ENCODE measurements at places on chromosomes 5 and 9. TPM values are rescaled to one million over a fixed set of nuclear protein-coding genes. Genes with fewer than 3 reads are reported as not detected.
A peak's percentile ranks its signal among the peaks of the same experiment; 100 is the strongest.

Gene PPP2R2B
- 0.26 TPM for total RNA-seq

DNA sequence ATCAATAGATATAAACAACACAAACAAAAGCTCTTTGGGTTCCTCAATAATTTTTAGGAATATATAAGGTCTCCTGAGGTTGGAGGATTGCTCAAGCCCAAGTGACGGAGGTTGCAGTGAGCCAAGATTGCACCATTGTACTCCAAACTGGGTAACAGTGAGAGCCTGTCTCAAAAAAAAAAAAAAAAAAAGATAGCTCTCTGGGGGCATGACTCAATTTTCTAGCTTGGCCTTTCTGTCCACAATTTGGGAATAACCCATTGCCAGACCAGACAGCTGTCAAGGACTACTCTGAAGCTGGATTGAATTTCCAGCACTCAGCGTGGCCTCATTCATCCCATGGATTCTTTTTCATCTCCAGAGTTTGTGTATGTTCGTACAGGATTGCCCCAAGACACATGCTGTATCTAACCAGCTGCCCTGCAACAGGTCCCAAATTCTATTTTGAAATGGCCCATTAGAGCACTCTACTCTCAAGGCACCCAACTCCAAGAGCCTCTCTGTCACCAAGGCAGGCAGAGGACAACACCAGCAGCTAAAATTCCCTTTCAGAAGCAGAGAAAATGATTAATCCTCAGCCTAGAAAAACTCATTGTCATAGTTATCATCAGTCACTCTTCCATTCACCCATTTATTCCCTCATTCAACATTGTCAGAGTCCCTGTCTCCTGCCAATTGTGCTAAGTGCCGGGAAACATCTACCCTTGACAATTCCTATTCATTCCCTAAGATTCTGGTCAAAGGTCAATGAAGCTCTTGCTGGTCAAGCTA lies 8.7 kb downstream of the FAM193B start:
- DNase-seq, result peak; percentile 31
- H3K27ac ChIP-seq, result no peak overlapping the region
- H3K4me3 ChIP-seq, result no peak overlapping the region
- no peaks in the 10 kb centered on the region for H3K27me3 ChIP-seq
- H3K4me1 ChIP-seq, result peaks cover 46% of the 10 kb centered on the region
- H3K36me3 ChIP-seq, result no peaks in the 10 kb centered on the region

DNA sequence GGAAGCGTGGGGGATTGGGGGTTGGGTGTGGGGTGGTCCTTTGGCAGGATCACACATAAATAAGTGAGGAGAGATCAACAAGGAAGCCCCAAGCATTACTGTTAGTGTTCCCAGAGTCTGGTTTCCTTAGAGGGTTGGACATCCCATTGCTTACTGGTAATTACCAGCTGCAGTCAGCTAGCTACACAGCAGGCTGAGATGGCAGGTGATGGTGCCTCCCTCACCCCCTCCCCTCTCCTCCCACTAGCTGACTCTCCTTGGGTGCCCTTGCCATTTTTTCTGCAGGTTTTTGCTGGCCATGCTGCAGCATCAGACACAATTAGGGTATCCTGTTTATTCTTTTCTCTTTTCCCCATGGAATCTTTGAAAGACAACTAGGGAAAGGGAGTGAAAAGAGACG lies 107.5 kb upstream of the TLR4 start:
- H3K27ac ChIP-seq, result no peak overlapping the region
- no peaks in the 10 kb centered on the region for H3K36me3 ChIP-seq
- no peaks in the 10 kb centered on the region for H3K4me1 ChIP-seq
- no peaks in the 10 kb centered on the region for H3K27me3 ChIP-seq
- no peak overlapping the region for H3K4me3 ChIP-seq

DNA sequence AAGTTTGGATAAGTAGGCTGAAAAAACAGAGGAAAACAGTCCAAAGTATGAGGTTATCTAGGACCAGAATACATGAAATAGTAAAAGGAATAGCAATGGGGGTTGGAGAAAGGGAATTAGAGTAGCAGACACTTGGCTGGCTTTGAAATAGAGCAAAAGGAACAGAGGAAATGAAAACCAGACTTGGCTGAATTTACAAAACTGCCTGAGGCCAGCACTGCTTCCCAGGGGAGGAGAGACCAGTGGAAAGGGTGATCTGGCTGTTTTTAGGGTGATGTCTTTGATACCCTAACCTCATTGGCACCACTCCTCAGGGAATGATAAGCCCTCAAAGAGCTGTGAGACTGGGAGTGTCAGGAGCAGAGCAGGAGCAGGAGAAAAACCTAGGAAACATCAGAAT lies 413.4 kb upstream of the SLC30A5 start:
- H3K27me3 ChIP-seq, result no peaks in the 10 kb centered on the region
- H3K4me3 ChIP-seq, result no peak overlapping the region

Gene RELL2
- total RNA-seq, result 2.9 TPM

DNA sequence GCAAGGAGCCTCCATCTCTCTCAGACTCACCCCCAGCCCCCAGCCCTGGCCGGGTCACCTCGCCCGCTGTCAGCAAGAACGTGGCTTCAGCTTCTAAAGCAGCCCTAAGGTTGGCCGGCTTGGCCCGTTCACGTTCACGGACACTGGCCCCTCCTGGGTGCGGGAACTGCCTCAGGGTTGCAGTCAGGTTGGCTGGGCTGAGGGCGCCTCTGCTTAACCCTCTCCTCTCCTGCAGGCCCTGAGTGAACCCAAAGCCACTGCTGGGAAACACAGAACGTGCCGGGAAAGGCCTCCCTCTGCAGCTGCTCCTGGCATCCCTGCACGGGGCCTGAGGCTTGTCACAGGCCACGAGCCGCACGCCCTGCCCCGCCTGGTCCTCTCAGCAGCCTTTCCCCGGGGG lies 40.1 kb upstream of the UBAC1 start:
- no peak overlapping the region for H3K27ac ChIP-seq
- H3K27me3 ChIP-seq, result no peaks in the 10 kb centered on the region
- no peak for DNase-seq
- no peak overlapping the region for H3K4me3 ChIP-seq

Gene POLK
- 33.5 TPM for total RNA-seq

DNA sequence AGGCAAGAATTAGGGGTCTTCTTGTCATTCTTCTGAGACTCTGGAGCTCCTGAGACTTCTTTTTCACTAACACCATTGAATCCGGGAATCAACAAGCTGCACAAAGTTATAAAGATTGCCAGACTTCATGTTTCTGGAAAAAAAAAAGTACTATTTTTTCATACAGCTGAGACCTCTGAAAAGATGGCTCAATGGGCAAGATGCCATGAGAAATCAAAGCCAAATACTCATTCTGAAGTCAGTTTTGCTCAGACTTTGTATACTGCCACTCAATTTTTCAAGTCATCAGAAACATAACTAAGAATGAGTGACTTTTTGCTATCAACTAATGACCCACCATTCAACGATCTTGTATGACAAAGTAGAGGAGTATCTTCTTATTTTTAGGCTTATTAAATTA lies 512.0 kb downstream of the RAB3C start:
- no peak overlapping the region for H3K4me3 ChIP-seq
- DNase-seq, result no peak
- H3K36me3 ChIP-seq, result no peaks in the 10 kb centered on the region

Gene RGS7BP
- 3.1 TPM for total RNA-seq

DNA sequence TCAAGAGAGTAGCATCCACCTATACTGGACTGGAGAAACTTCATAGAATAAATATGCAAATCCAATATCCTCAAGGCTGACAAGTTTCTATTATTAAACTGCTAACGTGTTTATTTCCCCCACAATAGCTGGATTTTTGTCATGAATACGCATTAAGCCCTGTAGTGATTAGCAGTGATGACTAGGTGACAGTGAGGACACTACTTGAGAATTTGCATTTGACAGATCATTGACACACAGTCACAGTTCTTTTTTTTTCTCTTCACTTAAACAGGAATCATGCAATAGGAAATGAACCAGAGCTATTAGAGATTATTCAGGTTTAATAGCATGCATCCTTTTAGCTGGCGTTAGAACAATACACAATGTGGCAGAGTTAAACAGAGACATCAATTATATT lies 35.3 kb downstream of the MPDZ start:
- no peak overlapping the region for H3K4me3 ChIP-seq
- no peak overlapping the region for H3K27ac ChIP-seq
- H3K36me3 ChIP-seq, result no peaks in the 10 kb centered on the region
- DNase-seq, result no peak

Gene ADAMTS2
- 9.1 TPM for total RNA-seq

DNA sequence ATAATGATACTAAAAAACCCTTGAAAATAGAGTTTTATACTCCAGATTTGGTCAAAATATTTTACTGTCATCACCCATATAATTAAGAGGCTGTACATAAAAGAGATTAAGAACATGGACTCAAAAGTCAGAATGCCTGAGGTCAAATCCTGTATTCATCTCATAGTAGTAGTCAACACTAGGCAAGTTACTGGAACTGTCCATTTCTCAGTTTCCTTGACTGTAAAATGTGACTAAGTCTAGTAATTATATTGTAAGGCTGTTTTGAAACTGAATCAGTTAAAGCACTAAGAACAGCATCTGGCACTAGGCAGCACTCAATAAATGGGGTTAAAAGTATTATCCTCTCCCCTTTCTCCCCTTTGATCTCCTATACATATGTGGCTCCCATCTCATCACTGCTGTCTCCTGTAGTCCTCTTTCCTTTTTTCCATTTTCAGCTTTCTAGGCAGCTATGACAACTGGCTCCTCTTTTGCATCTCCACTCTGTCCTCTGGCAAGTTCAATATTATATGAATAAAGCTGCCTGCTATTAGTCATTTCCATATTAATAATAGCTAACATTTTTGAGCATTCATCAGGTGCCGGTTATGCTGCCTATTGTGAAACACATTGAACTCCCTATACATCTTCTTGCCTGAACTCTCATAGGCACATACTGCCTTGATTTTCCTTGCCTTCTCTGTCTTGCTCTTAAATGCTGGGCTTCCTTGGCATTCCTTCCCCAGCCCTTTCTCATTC lies 185.8 kb upstream of the NREP start:
- no peak overlapping the region for H3K27ac ChIP-seq
- no peak overlapping the region for H3K4me3 ChIP-seq
- no peaks in the 10 kb centered on the region for H3K27me3 ChIP-seq
- no peaks in the 10 kb centered on the region for H3K36me3 ChIP-seq
- DNase-seq, result no peak

GRCh38 chr9:76510446-76510845 lies 51.5 kb downstream of the GCNT1 start:
- H3K27ac ChIP-seq, result no peak overlapping the region
- no peak for DNase-seq
- H3K4me1 ChIP-seq, result no peaks in the 10 kb centered on the region
- H3K27me3 ChIP-seq, result no peaks in the 10 kb centered on the region
- H3K4me3 ChIP-seq, result no peak overlapping the region
- H3K36me3 ChIP-seq, result no peaks in the 10 kb centered on the region

Gene PIK3R1
- total RNA-seq, result 32.4 TPM

- DNase-seq, result no peak
- H3K36me3 ChIP-seq, result no peaks in the 10 kb centered on the region
- H3K4me3 ChIP-seq, result no peak overlapping the region
- no peak overlapping the region for H3K27ac ChIP-seq
Observed at GRCh38 chr5:181182651-181183050, 22.3 kb downstream of the TRIM7 start.

DNA sequence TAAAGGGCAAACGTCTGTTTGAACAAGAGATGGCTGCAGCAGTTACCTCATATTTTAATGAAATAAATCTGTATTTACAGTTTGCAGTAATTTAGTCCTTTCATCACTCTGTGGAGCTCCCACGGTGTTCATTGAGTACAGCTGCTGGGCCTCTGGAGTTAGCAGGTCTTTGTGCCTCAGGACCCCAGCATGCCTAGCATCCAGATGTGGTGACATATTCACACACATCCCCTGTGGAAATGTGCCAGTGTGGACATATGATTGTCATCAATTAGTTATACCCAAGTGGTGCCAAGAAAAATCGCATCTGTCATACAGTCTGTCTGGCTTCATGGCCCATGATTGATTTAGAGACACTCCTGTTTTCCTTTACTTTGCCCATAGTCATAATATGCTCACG lies 77.3 kb downstream of the NNT start:
- no peaks in the 10 kb centered on the region for H3K27me3 ChIP-seq
- H3K4me1 ChIP-seq, result peaks cover 3% of the 10 kb centered on the region
- H3K36me3 ChIP-seq, result peaks cover 1% of the 10 kb centered on the region

GRCh38 chr5:157459715-157460599 lies at the start of gene NIPAL4:
Gene NIPAL4, plus strand, starts transcription at chr5:157460213. Its CDS starts 108 bp downstream, at chr5:157460321.
- H3K36me3 ChIP-seq, result no peaks in the 10 kb centered on the region
- no peak for DNase-seq
- no peak within 1 kb of the TSS for H3K4me3 ChIP-seq
- H3K4me1 ChIP-seq, result peaks cover 8% of the 10 kb centered on the region

Gene FOXD4L5
- not detected for total RNA-seq

Gene CCDC192
- total RNA-seq, result not detected

- H3K4me1 ChIP-seq, result peaks cover 13% of the 10 kb centered on the region
- H3K27me3 ChIP-seq, result no peaks in the 10 kb centered on the region
- peak overlapping the region; percentile 93 for H3K27ac ChIP-seq
- peak; percentile 83 for DNase-seq
- H3K36me3 ChIP-seq, result no peaks in the 10 kb centered on the region
Observed at GRCh38 chr9:120928483-120929228, 2.1 kb upstream of the TRAF1 start.

- no peak for DNase-seq
- no peak overlapping the region for H3K4me3 ChIP-seq
- no peaks in the 10 kb centered on the region for H3K36me3 ChIP-seq
- H3K4me1 ChIP-seq, result no peaks in the 10 kb centered on the region
- no peaks in the 10 kb centered on the region for H3K27me3 ChIP-seq
- H3K27ac ChIP-seq, result no peak overlapping the region
Observed at GRCh38 chr5:93100976-93101375, 480.0 kb downstream of the NR2F1-AS1 start.

Gene SH3TC2
- total RNA-seq, result 0.33 TPM

Gene BHMT2
- 1.6 TPM for total RNA-seq

DNA sequence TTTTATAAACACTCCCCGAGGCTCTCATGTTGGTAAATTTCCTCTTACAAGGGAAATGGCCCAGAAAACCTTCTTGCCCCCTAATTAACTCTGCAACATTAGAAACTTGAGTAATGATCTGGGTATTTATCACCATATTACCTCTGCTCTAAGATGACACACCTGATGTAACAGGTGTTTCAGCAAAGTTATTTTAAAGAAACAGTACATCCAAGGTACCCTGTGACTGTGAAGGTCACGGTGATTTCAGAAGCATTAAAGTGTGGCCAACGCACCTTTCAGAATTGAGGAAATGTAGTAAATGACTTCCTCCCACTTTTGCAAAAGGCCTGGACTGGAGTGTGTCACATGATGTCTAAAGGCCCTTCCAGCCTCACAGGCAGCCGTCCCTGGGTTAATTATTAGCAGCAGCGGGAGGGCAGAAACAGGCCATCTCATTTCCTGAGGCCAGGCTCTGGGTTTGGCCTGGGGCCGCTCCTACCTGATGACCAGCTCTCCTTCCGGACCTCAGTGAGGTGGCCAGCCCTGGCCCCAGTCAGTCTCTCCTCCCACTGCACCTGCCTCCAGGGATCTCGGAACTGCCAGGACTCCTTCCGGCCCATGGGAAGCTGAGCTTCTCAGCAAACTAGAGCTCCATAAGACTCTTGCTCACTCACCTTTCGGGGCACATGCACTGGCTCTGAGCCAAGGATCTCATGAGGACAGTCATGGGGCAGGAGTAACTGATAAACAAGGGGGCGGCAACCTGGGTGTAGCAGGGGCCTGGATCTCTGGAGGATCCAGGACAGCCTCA lies 20.7 kb downstream of the PTPN3 start:
- H3K4me1 ChIP-seq, result peaks cover 56% of the 10 kb centered on the region
- peak; percentile 98 for DNase-seq
- peak overlapping the region; percentile 92 for H3K27ac ChIP-seq
- H3K4me3 ChIP-seq, result no peak overlapping the region

Data from body of pancreas (tissue), 4 donors.